ENCODE measurements at places on chromosomes 3 and 15.

DNA sequence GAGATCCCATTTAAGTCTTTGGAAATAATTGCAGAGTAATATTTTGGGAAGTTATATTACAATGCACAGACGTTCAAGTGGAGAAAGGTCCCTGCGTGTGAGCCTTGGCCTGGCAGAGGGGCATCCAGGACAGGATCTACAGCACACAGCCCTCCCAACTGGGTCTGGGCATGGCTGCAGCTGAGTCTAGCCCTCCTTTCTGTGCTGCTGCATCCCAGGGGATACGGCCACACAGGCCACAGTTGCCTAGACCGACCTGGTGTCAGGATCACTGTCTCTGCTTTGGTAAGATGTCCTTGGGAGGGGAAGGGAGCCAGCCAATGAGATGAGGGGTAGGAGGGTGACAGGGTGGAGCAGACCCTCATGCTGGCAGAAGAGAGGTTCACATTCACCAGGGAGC is 46.1 kb downstream of the APBA2 start:
- DNase-seq: no peak

DNA sequence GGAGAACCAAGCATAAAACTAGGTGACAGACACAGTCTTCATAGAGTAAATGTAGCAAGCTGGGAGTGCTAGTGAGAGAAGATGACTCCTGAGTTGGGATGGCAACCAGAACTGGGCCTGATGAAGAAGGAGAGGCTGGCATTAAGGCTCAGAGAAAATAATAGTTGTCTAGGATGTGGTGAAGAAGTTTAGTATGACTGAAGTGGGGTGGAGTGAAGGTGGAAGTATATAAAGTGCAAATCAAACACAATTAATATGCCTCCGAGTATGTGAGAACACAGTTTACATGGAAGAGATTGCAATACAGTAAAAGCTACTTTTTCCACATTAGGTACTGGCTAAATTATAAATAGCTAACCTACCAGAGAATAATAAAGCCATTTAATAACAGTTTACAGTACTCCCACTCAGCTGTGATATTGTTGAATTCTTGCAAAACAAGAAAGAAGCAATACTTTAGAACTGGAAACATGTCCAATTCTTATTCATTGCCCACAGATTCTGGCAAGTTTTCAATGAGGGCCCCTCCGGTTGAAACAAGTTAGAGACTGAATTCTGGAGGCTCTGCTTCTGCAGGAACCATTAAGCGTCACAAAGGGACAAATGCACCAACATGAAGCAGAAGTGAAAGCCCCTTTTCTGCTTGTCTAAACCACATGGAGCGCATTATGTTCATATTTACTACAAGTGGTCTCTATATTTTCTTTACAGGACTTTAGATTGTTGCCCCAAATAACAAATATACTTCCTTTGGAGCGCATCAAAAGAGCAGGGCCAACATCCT is 243.7 kb downstream of the SLC9A9 start:
- DNase-seq: no peak

GRCh38 chr3:71849681-71850080 is 64.7 kb upstream of the PROK2 start:
- DNase-seq: no peak

DNA sequence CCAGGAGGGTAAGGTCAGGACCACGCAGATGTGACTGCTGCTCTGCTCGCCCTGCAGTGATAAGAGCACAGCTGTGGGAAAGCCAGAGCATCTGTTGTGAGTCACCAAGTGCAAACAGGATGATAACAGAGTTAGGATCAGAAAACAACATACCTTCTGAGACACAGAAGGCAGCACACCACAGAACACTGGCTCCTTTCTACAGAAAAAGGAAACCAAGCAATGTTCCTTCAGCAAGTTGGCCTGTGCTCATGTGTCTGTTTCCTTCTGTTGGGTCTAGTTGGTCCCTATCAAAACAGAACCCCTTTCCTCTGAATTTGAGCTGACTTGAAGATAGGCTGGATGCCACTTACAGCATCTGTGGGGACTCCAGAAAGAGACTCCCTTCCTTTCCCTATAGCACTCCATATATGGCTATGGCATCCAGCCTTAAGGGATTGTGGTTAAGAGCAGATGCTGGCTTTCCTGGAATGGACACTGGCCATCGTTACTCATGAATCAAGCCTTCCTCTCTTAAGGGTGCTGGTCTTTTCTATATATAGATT is 440.7 kb upstream of the THBS1 start:
- peak; percentile 86 for DNase-seq

GRCh38 chr3:194396859-194397756 is 2.0 kb downstream of the GP5 start:
- DNase-seq: no peak

DNA sequence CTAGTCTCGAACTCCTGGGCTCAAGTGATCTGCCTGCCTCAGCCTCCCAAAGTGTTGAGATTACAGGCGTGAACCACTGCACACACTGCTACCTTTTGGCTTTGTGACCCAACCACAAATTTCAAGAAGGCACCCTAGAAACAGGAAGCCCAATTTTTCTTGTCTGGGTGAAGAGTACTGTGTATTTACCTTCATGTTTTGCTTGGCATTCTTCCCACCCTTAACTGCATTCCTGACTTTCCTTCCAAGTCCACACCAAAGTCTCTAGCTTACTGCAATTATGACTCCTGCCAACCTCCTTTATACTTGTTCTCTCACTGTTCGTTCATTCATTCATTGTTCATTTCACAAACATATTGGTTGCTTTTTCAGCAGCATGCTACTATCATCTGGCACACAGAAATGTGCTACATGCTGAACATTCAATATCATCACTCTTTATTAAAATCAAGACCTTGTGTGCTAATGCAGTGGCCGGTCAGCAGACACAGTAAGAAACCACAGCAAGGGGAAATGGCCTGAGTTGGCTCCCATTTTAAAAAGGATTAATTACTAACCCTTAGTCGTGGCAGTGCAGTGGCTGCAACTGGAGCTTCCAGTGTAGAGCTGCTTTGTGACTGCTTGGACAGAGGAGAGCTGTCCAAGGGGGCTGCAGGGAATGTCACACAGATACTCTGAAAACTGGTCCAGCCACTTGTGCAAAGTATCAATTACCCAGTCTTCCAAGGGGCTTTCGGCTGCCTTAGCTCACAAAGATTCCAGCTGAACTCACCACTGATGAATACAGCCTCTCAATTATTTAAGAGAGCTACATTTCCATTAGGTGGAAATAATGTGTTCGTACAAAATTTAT is 94.0 kb downstream of the ETFA start:
- no peak for DNase-seq

DNA sequence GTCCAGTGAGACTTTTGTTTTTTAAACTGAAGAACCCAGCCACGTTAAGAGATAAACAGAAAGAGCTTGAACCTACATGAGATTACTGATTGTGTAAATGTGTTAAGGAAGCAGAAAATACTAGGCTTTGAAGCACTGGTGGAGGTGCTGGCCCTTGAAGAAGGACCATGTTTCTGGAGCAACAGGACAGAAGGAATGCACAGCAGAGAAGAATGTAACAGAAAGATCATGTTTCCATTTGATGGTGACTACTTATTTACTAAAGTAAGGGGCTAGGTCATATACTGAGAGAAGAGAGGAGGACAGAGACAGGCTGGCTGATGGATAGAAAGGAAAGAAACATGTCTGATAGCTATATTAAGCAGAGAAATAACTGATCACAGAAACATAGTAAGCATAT is 88.8 kb downstream of the CLASP2 start:
- no peak for DNase-seq

- DNase-seq: no peak
These were observed 2.0 kb downstream of the ANKRD28 start for GRCh38 chr3:15795651-15796308.

DNA sequence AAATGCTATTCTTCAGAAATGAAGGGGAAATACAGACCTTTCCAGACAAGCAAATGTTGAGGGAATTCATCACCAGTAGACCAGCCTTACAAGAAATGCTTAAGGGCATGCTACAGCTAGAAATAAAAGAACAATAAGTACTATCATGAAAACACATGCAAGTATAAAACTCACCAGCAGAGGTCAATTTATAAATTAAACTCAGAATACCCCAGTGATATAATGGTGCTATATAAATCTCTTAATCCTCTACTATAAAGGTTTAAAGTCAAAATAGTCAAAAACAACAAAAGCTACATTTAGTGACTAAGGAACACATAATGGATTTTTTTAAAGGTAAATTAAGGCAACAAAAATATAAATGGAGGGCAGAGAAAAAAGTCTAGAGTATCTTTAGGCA is 142.5 kb downstream of the CPNE4 start:
- no peak for DNase-seq

DNA sequence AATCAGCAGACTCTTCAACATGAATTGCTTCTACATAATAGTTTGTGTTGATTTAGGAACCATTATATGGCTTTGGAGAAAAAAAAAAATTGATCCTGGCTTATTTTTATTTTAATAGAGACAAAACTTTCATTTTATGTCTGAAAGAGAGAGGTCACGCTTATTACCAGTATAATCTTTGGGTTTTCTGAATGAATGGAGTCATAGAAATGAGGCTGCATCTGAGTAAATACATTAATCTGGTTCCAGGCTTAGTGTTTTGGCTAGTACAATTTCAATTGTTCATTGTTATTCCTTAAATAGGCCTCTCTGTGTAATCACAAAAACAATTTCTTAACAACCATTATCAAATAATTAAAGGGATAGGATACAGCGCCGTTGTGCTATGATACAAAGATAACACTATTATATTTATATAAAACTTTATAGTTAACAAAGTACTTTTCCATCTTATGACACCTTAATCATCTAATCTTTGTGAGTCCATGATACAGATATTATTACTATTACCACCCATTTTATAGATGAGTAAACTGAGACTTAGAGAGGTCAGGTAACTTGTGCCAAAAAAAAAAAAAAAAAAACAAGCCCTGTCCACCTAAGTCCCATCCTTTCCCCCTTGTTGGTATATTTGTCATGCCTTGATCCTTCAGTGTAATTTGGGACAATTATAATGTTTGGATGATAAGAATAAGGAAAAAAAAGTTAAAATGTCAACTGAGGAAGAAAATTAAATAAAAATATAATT is 41.8 kb upstream of the GOLM2 start:
- DNase-seq: no peak

- DNase-seq: no peak
These were observed 217.2 kb upstream of the CGNL1 start for GRCh38 chr15:57158997-57159668.

GRCh38 chr15:91942720-91943394 is 89.3 kb downstream of the SLCO3A1 start:
- peak; percentile 22 for DNase-seq

DNA sequence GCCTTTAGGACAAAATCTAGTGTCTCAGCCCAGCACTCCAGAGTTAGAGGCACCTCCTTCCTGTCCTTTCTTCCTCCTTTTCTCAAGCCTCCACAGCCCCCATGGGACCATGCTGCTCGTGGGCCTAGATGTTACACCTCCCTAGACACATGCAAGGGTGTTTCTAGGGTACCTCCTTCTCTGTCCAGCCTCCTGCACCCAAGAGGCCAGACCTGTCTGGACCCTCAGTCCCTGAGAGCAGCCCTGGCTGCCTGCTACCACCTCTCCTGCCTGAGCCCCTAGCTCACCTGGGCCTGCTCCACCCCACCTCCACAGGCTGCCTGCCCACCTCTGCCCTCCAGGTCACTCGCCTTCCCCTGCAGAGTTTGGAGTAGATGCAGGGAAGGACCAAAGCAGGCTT is 5.2 kb downstream of the LOXL1 start:
- no peak for DNase-seq

All from amniotic stem cell (primary cell).